Smooth muscle cell of bladder (primary cell): ENCODE measurements at places on chromosomes 11 and 22. TPM values are rescaled to one million over a fixed set of nuclear protein-coding genes. Genes with fewer than 3 reads are reported as not detected.

OR52I1 gene
- total RNA-seq = not detected in 2 replicates

RASL10A gene
- total RNA-seq = under 0.01 TPM in 1 of 2 replicates, not detected in the other

RBM14 gene
- total RNA-seq = 16.2 and 20.1 TPM in 2 replicates

MUC6 gene
- total RNA-seq = not detected in 2 replicates

SMIM35 gene
- not detected in 2 replicates for total RNA-seq

ADAMTS15 gene
- total RNA-seq = 3.4 and 4.8 TPM in 2 replicates

DRAP1 gene
- 245 and 284 TPM in 2 replicates for total RNA-seq

RGL4 gene
- total RNA-seq = not detected in 2 replicates

OR51I1 gene
- 0.28 TPM in 1 of 2 replicates, not detected in the other for total RNA-seq

PSMC3 gene
- total RNA-seq = 165 and 186 TPM in 2 replicates

OR52K1 gene
- total RNA-seq = under 0.01 TPM in 1 of 2 replicates, not detected in the other

OR5P2 gene
- not detected in 2 replicates for total RNA-seq

MISFA gene
- total RNA-seq = 0.18 and 0.71 TPM in 2 replicates

MYRF gene
- total RNA-seq = under 0.01 and 0.65 TPM in 2 replicates

MRGPRX3 gene
- not detected in 2 replicates for total RNA-seq
